ENCODE measurements at places on chromosomes 2 and 18. TPM values are rescaled to one million over a fixed set of nuclear protein-coding genes. Genes with fewer than 3 reads are reported as not detected.

SNED1 gene
- total RNA-seq: 0.86 TPM

CD302 gene
- 3.4 TPM for total RNA-seq

DSG1 gene
- not detected for total RNA-seq

CENPO gene
- 38.9 TPM for total RNA-seq

GFPT1 gene
- 98.0 TPM for total RNA-seq

- no peak for DNase-seq
Measured at GRCh38 chr2:8980096-8980495, 23.4 kb downstream of the MBOAT2 start.

GRCh38 chr2:181066333-181066732 lies 85.9 kb downstream of the UBE2E3 start:
- no peak for DNase-seq

DNA sequence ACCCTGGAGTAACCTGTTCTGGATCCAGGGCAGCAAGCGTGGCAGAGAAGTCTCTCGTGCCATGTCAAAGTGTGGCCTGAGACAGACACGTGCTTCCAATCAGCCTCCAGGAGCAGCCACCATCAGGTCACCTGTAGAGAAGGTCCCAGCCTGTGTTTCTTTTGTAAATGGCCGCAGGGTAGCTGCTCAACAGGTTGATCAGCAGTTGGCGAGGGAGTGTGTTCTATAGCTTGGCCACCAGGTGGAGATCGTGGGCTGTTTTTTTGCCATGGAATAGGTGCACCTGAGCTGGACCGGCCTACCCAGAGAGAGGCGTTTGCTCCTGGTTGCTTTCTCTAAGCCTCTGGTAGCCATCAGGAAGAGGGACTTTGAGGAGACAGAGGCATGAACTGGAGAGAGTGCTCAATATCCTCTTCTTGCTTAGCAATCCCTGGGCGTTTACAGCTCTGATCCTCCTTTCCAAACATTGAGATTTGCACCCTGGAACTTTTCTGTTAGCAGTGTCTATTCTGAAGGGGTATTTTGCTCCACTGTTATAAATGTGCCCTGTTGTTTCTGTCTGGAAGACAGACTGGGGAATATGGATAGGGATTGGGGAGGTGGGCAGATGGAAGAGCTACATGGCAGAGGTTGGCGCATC lies 34.2 kb upstream of the EN1 start:
- DNase-seq: peak; percentile 88

GRCh38 chr18:10928011-10928771 lies 221.2 kb downstream of the PIEZO2 start:
- DNase-seq: no peak

- no peak for DNase-seq
Measured at GRCh38 chr2:108305901-108306300, 17.2 kb downstream of the SULT1C2 start.

DNA sequence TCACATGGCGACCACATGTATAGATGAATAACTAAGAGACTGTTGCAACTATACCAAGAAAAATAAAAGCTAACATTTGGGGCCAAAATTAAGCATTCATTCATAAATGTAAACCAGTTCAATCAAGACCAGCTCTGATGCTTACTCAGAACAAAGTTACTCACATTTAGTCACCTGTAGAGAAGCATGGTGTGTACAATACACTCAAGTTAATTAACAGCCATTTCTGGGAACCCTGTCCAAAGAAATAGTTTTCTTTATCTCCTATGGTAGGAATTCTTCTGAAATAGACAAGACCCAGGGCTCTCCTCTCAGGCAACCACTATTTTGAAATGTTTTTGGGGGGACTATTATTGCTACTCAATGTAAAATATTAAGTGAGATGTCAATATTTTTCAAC lies 1.6 kb downstream of the SCN3A start:
- DNase-seq: no peak

DNA sequence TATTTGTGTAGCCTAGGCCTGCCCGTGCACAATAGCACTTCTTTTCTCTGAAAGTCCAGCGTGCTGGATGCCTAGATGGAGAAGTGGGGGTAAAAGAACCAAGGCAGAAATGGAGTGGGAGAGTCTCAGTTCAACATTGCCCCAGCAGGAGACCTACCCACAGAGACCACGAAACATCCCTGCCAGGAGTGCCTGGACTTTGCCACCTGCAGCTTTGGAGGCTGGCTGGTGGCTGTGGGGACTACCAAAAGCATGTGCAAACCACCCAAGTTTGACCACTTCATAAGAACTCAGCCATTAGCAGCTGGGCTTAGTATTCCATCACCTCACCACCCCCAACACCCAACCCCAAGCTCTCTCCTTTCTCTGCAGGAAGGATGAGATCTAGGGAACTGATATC lies 416.9 kb upstream of the ID2 start:
- no peak for DNase-seq

DNA sequence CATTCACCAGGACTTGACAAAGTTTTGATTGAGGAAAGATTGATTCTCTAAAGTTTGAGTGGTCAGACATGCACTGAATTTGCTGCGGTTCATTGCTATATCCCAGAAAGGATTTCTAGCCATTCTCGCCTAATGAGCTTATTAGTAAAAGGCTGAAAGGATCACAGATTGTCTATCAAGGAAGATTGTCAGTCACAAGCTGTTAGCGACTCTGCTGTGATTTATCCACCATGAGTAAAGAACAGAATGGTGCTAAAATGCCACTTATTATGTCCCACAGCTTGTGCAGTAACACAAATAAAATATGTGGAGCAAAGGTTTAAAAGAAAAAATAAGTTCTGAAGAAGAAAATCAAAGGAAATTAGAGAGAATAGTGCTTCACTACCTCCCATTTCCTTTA lies 701.2 kb upstream of the CDH7 start:
- no peak for DNase-seq

- no peak for DNase-seq
Measured at GRCh38 chr2:8753609-8754008, 71.8 kb downstream of the ID2 start.

- DNase-seq: peak; percentile 3
Measured at GRCh38 chr18:2847317-2848246, 776 bp downstream of the EMILIN2 start.

GRCh38 chr18:25351777-25352628 lies at the start of gene ZNF521:
TSS of gene ZNF521 (minus strand) at chr18:25352166. CDS start at chr18:25350946, 1,220 bp downstream.
- peak; percentile 69 for DNase-seq

DNA sequence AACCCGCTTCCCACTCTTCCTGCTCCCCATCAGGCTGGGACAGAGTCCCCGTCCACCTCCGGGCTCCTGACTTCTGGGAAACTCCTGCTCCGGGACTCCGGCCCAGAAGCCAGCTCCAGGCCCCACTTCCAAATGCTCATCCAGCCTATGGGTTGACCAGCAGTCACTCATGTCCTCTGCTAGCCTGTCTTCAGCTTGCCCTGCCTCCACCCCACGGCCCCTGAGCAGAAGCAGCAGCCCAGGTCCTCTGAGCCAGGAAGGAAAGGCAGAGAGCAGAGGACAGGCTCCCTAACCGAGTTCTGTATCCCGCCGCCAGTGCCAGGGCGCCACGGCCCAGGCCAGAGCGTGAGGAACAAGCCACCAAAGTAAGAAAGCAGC lies 86.4 kb upstream of the ID2 start:
- no peak for DNase-seq

DNA sequence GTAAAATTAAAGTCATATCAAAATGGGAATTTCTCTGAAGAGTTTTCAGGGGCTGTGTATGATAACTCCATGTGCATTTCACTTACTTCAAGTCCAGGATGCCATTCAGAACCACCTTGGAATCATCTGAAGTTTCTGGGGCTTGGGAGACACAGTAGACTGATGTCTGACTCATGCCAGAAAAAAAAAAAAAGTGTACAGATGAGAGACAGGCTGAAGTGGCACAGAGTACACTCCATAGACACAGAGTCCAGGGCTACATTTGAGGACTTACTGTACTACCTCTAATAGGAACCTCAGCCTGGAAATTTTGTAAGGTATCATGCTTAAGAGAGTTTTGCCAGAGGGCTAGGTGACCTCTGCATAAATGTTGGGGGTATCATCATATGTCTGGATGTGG lies 92.0 kb downstream of the SS18 start:
- no peak for DNase-seq

GRCh38 chr2:181306785-181307184 lies 150.4 kb upstream of the ITGA4 start:
- DNase-seq: no peak

GRCh38 chr2:235870515-235870914 lies 297.7 kb downstream of the GBX2 start:
- DNase-seq: no peak

GRCh38 chr18:12628706-12629702 lies 28.9 kb downstream of the SPIRE1 start:
- DNase-seq: no peak

DNA sequence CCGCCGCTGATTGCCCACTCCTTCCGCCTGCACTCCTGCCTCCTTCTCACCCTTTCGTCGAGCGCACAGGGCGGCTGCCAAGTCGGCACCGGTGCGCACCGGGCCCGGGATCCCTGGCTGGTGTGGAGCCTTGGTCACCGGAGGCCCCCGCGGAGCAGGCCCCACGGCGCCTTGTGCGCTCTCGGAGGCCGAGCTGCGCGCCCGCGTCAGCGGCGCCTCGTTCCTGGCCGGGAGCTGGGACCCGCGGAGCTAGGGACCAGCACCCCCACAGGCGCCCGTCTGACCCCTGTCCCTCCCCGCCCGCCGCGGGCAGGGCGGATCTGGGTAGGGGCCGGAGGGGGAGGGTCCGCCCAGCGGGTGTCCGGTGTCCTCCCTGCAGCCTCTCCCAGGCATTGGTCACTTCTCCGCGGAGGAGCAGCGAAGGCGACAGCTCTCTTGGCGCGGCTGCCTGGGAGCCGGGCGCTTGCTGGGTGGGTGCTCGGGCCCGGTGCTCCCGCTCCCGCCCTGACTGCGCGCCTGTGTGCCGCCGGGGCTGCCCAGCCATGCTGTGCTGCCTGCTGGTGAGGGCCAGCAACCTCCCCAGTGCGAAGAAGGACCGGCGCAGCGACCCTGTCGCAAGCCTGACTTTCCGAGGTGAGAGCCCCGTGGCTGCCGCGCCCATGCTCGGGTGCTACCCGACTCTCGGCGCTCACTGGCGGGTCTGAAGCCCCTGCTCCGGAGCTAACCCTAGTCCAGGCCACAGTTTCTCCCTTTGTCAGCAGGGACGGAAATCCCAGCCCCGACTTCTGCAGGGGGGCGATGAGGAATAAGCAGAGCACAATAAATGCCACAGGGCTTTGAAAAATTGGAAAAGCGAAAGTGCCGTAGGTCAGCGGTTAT lies 13.2 kb downstream of the DYSF start:
- DNase-seq: peak; percentile 54

DNA sequence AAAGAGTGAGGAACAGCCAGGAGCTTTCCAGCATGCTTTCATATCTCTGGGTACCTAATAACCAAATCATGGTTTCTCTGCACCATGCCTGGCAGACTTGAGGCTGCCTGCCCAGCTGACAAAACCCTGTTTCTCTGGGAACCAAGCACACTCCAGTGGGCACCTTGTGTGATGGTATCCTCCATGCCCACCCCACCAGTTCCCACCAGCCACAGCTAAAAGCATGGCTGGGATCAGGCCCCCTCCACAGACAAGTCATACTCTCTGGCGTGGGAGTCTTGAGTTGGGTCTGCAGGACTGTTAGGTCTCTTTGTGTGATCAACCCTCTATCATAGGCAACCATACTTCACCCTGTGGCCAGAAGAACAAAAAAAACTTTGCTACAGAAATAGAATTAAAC lies 56.0 kb downstream of the TMEM163 start:
- no peak for DNase-seq

DNA sequence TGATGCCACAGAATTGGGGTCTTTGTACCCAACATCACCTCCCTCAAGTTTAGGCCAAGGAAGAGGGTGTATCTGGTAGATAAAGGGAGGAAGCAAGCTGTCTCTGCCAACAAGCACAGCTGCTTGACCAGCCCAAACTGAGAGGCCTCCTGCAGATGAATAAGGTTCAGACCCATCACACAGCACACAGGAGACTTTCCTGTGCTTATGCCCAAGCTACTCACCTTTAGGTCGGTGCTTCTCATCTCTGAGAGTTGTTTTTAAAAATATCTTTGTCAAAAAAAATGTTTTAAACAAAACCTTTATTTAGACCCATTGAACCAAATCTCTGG lies 24.7 kb upstream of the SP3 start:
- no peak for DNase-seq

- no peak for DNase-seq
Measured at GRCh38 chr18:22608847-22609246, 191.1 kb upstream of the CTAGE1 start.

GRCh38 chr2:37000318-37000717 lies 34.0 kb upstream of the STRN start:
- DNase-seq: no peak

DNA sequence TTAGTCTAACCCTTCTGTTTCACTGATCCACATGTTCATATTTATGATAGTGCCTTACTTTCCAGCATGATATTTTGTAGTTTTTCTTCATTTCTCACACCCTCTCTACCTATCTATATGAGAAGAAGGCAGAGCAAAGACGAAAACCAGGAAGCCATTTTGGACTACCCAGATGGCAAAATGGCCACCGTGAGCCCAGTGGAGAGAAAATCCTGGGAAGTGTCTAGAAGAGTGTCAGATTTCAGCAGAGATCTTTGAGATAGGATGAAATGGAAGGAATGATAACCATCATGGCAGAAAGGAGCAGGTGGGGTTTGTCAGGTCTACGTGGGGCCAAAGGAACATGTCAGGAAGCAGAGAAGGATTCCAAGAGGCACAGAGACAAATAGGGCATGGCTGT lies 84.0 kb upstream of the MYCN start:
- no peak for DNase-seq

DNA sequence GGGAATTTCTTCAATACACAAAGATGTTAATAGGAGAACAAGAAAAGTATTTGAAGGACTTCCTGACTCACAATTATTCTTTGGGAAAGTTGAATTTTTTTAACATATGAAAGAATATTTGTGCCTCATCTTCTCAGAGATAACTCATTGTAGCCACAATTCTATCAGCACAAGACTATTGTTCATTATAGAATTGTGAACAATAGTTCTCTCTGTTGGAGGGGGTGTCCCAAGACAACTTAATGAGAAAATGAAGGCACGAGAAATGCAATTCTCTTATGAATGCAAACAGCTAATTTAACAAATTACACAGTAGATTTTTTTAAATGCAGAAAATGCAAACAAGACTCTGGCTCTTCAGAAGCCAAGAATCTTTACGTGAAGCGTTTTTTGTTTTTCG lies 157.0 kb downstream of the BARD1 start:
- DNase-seq: no peak

GRCh38 chr18:26617151-26617554 lies 68.8 kb upstream of the KCTD1 start:
- peak; percentile 12 for DNase-seq

GRCh38 chr18:5237083-5237722 lies 40.1 kb upstream of the AKAIN1 start:
- no peak for DNase-seq

- DNase-seq: peak; percentile 25
Measured at GRCh38 chr2:129396980-129397599, 582.4 kb upstream of the RAB6C start.

DNA sequence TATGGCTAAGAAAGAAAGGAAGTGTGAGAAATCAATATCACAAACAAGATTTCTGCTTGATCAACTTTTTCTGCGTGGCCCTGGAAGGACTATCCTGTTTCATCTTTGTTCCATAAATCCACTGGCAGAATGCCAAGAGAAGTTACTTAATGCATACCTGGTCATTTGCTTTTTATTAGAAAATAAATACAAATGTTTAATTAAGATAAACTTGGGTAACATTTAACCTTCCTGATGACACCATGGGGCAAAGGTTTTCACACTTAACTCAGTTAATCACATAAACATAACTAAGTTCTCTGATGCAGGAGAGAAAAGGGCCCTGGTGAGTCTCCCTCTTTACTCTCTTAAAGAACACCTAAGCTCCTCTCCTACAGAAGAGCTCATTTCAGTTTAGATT lies 203.3 kb downstream of the AFF3 start:
- no peak for DNase-seq

GRCh38 chr2:166197446-166197845 lies 69.6 kb upstream of the SCN1A start:
- DNase-seq: no peak
